ENCODE measurements at places on chromosomes 16 and 17. TPM values are rescaled to one million over a fixed set of nuclear protein-coding genes. Genes with fewer than 3 reads are reported as not detected.

DNA sequence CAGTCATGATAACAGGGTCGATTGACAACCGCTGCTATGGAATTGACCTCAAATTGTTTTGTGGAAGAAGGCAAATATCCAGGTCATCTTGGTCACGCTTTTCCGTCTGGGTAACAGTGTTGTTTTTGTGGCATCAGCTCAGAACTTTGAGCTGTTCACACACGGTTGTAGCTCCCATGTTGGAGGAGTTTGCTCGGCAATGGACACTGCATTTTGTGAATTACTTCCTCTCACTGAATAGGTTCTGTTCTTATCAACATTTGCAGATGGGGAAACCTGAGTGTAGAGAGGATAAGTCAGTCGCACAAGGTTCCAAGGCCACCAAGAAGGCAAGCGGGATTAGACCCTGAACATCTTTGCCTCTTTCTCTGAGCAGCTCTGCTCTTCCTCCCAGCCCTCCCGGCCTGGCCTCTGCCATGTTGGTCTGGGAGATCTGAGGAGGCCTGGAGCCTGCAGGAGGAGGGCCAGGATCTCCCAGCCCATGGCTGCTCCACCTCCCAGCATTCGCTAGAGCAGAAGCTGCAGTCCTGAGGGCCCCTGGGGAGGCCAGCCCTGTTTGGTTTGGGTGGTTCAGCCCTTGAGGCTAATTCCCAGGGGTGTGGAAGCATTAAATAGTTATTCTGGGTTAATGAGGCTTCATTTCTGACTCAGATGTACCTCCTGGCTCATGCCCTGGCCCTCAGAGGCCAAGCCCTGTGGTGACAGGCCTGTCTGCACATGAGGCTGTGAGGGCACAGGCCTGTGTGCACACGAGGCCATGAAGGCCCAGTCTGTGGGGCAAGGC lies 154.1 kb upstream of the PLCG2 start:
- no peak for DNase-seq

- DNase-seq, result no peak
Measured at GRCh38 chr16:52451971-52452421, 94.9 kb downstream of the TOX3 start.

- no peak for DNase-seq
Measured at GRCh38 chr16:27304881-27305745, 8.7 kb upstream of the IL4R start.

GRCh38 chr17:64774888-64775540 lies 112.9 kb upstream of the SMURF2 start:
- no peak for DNase-seq

DNA sequence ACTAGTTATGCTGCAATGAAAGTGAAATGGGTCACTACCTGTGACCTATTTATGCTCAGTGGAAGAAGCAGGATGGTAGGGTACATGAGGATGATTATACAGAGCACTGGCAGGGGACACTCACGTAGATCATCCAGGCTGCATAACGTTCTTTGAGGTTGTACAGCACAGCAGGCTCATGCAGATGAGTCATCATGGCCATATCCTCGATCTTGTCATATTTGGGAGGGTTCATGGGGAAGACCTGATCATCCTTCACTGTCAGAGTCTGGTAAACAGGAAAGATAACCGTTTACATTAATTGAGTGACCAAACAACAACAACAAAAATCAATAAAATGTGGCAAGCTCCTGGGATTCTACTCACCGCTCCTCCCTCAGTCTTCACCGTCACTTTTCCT lies 2.1 kb downstream of the MYH2 start:
- DNase-seq, result no peak

- DNase-seq, result no peak
Measured at GRCh38 chr16:49625311-49626065, 230.4 kb downstream of the ZNF423 start.

DNA sequence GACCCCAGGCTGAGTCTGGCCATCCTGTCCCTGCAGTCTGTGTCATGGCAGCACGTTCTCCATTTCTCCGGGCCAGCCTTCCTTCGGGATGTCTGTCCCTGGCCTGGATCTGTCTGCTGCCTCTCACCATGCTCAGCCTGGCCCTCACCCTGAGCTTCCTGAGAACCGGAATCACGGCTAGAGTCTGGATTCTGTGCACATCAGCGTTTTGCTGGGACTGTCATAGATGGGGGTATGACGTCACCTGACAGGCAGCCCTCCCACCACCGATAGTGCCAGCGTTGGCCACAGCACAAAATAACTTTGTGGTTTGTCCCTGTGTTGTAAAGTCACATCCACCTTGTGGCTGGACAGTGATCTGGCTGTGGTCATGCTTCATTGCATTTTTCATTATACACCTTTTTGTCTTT lies 59.2 kb downstream of the B9D1 start:
- DNase-seq, result no peak

GRCh38 chr17:4588898-4589625 lies 4.7 kb downstream of the SMTNL2 start:
- no peak for DNase-seq

DNA sequence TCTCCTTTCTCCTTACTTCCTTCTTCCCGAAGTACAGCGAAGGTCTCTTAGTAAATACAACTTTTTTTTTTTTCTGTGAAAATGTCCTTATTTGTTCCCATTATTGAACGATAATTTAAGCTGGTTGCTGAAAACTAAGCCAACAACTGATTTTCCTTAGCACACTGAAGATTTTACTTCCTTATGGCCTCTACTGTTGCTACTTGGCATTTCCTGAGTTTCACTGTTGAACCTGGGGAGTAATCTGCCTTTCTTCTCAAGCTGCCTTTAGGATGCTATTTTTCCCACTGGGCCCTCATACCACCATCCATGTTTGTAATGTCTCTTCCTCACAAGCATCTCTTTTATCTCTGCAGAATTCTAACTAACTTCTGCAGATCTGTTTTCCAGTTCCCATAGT lies 26.1 kb downstream of the UBE2O start:
- DNase-seq, result no peak

DNA sequence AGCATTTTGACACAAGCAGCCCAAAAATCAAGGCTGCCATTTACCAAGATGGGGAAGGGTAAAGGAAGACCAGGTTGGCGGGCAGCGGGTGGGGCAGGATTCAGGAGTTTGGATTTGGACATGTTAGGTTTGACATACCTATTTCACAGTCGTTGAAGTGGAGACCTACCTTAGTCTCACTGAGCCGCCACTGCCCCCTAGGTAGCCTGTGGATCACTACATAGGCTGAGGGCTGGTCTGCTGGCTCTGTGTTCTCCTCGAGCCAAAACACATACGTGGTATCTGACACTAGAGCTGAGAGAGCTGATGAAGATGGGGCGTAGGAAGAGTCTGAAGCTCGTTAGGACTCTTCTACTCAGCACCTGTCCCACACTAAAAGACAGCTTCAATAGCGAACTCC lies 115.1 kb downstream of the HIC1 start:
- peak; percentile 5 for DNase-seq

GRCh38 chr16:76946879-76947278 lies 244.1 kb upstream of the MON1B start:
- DNase-seq, result no peak

DNA sequence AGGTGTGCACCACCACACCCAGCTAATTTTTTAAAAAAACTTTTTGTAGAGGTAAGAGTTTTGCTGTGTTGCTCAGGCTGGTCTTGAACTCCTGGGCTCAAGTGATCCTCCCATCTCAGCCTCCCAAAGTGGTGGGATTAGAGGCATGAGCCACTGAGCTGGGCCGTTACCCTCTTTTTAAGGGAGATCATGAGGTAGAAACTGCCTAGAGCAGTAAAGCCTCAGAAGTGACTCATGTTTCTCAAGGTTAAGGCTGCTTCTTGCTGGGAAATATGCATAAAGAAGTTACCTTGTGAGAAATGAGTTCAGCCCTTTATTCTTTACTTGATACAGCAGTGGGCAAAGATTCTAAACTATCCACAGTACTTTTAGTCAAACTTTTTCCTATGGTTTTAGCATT lies 38.2 kb downstream of the GRB2 start:
- DNase-seq, result no peak

DNA sequence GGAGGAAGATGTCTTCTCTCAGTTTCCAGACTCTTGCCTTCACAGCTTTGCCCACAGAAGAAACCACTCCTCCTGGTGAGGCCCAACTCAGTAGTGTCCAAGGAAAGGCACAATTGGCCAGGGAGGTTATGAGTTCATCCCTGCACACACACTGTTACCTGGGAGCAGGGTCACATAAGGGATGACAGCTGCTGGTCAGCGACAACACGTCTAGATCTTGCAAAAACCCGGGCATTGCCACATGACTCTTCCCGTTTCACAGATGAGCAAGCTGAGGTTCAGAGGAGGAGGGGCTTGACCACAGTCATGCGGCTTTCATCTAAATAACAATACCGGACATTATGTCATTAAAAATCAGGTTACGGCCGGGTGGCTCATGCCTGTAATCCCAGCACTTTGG lies 186.0 kb downstream of the COPRS start:
- DNase-seq, result no peak

The KAT2A gene
- 71.1 TPM for total RNA-seq

The BOLA2 gene
- 8.0 TPM for total RNA-seq

The LHX1 gene
- 0.15 TPM for total RNA-seq

The AGRP gene
- total RNA-seq, result not detected

The TBX2 gene
- not detected for total RNA-seq

The ZPBP2 gene
- total RNA-seq, result 0.17 TPM
